ENCODE measurements at places on chromosomes 13 and 19.

GRCh38 chr13:25064396-25064795 is 31.5 kb upstream of the PABPC3 start:
- DNase-seq, result no peak

DNA sequence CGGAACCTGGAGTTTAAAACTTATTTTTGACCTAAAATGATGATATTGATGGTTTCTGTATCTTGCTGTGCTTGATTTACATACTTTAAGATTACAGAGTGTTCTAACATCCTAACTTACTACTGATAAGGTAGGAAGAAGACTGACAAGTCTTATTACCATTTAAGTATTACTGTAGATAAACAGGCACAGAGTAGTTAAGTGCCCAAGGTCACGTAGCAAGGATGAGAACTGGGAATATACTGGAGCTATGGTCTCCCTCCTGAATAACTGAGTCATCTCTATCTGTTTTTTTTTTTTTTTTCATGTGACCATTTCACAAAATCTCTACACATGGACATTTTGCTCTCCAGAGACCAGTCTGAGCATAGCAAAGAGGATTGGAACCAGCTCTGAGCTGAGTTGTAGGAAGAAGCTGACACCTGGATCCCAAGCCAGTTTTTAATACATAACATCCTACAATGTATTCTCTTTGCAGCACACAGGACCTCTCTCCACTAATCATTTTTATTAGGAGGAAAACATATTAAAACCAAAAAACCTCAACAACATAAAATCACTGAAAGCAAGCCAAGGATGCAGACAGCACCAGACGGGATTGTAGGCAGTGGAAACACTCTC is 173.5 kb downstream of the DNAJC15 start:
- no peak for DNase-seq

DNA sequence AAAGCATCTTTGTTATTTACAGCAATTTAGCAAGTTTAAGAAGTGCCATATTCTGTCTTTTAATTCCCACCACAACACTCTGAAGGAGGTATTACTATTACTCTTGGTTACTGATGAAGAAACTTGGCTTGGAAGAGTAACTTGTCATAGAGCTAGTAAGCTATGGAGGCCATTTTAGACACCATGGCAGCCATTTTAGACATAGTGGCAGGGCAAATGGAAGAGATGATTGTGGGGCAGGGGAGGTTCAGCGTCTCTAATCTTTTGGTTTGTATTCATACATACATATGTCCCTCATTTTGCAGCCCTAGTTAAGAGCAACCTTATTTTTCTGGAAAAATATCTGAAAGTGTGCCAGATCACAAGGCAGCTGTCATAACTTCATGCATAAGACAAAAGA is 82.6 kb upstream of the SOX1 start:
- no peak for DNase-seq

DNA sequence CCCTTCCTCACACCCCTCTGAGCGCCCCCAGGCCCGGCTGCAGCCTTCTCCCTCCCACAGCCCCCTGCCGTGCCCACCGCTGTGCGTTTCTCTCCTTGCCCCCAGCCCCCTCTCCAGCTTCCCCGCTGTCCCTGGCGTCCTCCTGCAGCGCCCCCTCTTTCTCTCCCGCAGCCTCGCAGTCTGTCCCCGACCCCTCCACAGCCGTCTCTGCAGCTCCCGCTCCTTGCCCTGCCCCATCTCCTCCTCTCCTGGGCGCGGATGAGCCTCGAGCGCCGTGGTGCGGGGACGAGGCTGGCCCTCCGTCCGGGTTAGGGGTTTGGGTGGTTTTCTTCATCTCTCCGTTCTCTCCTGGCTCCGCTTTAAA is 1.1 kb downstream of the KMT5C start:
- no peak for DNase-seq

GRCh38 chr13:27201661-27202060 is 30.1 kb upstream of the USP12 start:
- DNase-seq, result no peak

- no peak for DNase-seq
Measured at GRCh38 chr19:38070573-38070972, 153.4 kb downstream of the DPF1 start.

GRCh38 chr13:72662548-72662947 is 64.9 kb downstream of the MZT1 start:
- DNase-seq, result no peak

GRCh38 chr19:44866664-44867063 is 20.6 kb downstream of the NECTIN2 start:
- no peak for DNase-seq

- DNase-seq, result no peak
Measured at GRCh38 chr13:99484473-99484872, 16.8 kb upstream of the TM9SF2 start.

GRCh38 chr19:6997679-6998445 is 23.4 kb downstream of the MBD3L2B start:
- no peak for DNase-seq

DNA sequence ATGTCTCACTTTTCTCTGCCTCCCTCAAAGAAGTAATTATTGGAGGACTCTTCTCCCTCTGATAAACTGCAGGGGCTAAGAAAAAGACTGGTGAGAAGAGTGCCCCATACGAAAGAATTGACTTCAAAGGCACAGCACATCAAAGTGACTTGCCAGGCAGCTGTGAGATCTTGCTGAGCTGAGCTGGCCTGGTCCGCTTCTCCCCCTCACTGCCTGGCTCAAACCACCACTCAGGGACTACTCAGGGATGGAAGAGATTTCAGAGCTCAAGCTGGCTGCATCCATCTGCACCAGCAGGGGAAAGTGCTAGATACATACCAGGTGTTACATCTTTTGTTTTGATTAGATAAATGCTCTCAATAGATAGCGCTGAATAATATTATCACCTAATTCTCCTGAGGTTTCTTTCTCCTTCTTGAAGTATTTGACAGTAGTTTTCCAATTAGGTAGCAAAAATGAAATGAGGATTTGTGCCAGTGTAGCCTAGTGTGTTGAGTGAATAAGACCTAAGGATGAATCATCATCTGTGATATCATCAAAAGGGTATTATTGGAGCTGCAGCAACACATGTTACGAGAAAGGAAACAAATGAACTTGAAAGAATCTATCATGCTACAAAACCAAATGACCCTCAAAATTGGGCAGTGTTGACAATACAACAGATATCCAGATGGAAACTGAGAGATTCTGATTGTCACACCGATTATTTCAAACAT is 379.8 kb downstream of the TBC1D4 start:
- no peak for DNase-seq

- DNase-seq, result no peak
Measured at GRCh38 chr19:9789066-9789465, 20.5 kb upstream of the ZNF846 start.

- DNase-seq, result no peak
Measured at GRCh38 chr19:40524133-40524549, 52.5 kb upstream of the SHKBP1 start.

GRCh38 chr19:14772467-14772866 is 5.9 kb downstream of the ADGRE2 start:
- DNase-seq, result no peak

- DNase-seq, result no peak
Measured at GRCh38 chr13:90835826-90836225, 511.7 kb upstream of the MIR17HG start.

DNA sequence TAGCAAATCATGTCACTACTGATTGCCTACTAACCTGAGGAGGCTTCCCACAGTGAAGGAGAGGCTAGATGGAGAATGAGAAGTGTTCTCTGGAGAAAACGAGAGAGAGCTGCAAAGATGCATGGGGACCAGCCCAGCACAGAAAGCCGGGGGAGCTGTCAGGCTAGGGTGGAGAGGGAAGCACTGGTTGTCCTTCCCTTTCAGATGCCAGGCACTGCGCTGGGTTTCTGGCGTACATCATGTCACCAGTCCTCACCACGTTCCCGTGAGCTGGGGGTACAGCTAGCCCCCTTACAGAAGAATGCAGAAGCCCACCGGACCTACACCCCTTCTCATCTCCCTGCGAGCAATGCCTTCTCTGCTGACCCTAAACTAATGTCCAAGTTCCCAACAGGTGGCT is 86.0 kb downstream of the STK24 start:
- DNase-seq, result no peak

DNA sequence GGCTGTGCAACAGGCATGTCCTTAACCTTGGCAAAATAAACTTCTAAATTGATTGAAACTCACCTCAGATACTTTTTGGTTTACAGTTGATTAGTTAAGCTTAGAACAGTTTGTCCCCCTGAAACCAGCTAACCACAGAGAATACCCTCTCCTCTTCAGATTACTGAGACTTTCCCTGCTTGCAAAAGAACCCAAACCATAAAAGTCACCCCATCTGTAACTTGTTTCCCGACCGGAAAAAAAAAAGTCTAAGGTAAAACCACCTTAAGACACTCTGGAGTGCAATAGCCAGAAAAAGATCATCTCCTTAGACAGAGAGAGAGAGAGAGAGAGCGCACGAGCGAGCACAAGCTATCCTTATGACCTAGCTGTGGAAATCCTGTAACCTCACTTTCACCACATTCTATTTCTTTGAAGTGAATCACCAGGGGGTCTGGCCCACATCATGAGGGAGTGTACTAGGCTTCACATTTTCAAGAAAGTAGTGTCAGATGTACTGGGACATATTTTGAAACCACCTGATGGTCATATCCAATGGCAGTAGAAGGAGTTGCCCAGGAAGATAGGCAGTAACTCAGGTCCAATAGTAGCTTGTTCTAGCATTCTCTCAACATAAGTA is 11.1 kb upstream of the GTF2F2 start:
- DNase-seq, result no peak

- no peak for DNase-seq
Measured at GRCh38 chr13:34086281-34086680, 268.3 kb downstream of the RFC3 start.

- no peak for DNase-seq
Measured at GRCh38 chr13:111397202-111397880, 76.9 kb downstream of the TEX29 start.

Measured in activated CD8-positive, alpha-beta memory T cell treated with anti-CD3 and anti-CD28 coated beads for 1 hour (primary cell).